Stimulated activated CD8-positive, alpha-beta memory T cell treated with anti-CD3 and anti-CD28 coated beads, Interleukin-15, amount 100 ng/mL, for 48 hours (primary cell): ENCODE measurements at places on chromosomes 3 and 15.

- DNase-seq = no peak
Observed at GRCh38 chr3:148079370-148079769, 618.3 kb upstream of the AGTR1 start.

DNA sequence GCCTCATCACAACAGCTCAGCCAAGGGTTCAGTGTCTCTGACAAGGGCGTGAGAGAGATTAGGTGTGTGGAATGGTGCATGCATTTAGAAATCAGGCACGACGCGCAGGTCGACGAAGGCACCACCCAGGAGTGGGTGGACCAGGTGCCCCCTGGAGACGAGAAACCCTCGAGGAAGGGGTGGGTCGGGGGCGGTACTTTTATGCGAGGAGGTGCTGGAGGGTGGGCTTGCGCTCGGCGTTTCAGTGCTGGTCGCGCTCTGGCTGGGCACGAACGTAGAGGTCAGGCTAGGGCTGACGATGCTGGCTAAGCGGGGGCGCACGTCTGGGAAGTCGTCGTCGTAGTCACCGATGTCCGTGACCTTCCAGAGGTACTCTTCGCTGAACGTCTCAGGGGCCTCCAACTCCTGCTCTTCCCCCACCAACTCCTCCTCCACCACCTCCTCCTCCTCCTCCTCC, 393 bp downstream of the ERICH6 start:
- no peak for DNase-seq

DNA sequence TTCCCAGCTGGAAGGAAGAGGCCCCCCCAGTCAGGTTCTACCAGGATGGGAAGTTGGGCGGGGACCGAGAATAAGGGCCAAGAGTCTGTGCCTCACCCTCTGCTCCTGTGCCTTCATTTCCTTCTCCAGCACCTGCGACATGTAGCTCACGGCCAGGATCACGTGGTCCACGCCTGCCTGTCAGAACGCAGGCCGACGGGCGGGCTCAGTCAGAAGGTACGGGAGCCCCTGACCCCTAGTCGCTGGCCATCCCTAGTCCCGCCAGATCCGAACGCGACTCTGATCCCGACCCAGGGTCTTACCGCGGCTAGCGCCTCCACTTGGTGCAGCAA, 489 bp downstream of the GMPPB start:
- peak; percentile 45 for DNase-seq

- DNase-seq = no peak
Observed at GRCh38 chr3:18237251-18238005, 187.7 kb downstream of the SATB1 start.

DNA sequence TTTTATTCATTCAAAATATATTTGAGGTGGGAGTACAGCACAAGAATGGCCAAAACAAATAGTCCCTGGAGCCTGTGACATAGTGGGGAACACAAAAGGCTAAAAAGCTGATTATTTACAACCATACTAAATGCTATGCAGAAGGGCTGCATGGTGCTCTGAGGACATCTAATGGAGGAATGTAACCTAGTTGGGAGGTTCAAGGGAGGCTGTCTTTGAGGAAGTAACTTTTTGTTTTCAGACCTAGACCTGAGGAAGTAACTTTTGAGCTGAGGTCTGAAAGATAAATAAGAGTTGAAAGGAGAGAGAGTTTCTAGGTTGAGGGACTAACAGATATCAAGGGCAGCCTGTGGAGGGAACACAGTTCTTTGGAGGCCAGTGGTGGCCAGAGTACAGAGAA, 34.8 kb upstream of the RASA2 start:
- no peak for DNase-seq

- no peak for DNase-seq
Observed at GRCh38 chr15:45169608-45170480, 17.9 kb downstream of the SHF start.

GRCh38 chr15:78177447-78177873, 28.3 kb downstream of the IDH3A start:
- peak; percentile 18 for DNase-seq

- DNase-seq = no peak
Observed at GRCh38 chr15:98835876-98836275, 171.7 kb downstream of the PGPEP1L start.

- DNase-seq = no peak
Observed at GRCh38 chr3:76698136-76698706, 341.7 kb upstream of the ROBO2 start.

- DNase-seq = no peak
Observed at GRCh38 chr3:72274493-72275330, 489.8 kb upstream of the PROK2 start.

- DNase-seq = no peak
Observed at GRCh38 chr15:37100966-37101215, 542 bp upstream of the MEIS2 start.

GRCh38 chr3:42013691-42014457, 52.0 kb upstream of the ULK4 start:
- DNase-seq = no peak

DNA sequence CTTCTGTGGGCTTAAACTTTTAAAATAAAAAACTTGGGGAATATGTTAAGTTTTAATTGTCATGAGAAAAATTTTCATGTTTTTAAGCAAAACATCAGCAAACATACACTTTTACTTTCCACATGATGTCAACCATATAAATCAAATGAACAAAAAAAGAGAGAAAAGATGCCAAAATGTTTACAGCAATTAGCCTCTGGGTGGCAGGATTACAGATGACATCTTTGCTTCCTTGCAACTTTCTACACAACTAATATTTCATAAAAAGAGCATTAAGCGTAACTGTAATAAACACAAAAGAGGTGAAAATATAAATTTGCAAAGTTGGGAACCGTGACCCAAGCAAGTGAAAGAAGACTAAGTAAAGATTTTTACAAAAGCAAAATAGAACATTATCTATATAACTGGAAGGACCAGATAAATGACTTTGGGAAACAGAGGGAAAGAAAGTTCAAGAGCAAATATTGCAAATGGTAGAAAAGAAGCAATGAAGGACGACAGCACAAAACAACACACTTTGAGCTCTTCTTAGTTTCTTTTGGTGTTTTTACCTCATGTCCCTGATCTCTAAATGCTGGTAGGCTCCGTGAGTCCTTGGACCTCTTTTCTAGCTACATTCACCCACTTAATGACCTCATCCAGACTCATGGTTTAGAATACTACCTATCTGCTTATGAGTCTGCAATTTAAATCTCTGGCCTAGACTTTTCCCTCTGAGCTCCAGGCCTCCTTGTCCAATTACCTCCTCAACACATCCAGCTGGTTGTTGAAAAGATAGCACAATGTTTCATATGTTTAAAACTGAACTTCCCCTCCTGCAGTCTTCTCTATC, 9.4 kb downstream of the TP53BP1 start:
- DNase-seq = no peak

- peak; percentile 72 for DNase-seq
Observed at GRCh38 chr3:133490468-133491351, 82.8 kb upstream of the CDV3 start.

DNA sequence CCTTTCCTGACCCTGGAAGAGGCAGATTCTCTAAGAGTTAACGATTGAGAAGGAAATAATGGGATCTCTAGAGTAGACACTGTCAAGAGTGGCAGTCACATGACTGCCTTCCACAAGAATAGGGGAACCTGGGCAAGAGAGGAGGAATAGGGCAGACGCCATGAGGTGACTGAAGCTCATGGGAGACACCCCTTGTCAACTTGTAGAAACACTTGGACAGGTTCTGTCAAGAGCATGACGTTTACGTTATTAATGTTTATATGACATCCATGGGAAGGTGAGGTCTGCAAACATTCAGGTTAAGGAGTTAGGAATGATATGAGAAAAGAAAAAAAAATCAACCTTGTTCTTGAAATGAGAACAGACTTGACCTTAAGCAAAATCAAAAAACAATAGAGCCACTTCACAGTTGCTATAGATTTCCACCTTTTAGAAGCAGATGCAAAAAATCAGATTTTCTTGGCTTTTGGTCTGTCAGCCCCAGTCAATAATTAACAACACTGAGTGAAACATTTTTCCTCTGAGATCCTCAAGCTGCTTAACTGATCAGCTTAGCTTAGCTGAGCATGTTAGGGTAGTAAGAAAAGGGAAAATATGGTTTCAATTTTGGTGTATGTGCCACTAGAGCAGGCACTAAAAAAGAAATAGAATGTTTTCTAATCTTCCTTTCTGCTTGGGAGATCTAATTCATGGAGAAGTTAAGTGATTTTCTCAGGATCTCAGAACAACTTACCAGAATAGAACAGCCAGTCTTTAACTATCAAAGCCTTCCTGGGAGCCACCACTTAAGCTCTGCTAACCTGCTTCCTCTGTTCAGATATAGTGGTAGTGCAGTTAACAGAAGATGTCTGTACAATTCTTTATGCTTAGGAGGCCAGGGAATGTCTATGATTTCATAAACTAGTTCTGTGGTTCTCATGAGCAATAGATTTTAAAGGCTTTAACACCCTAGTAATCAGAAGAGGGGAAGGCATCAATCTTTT, 116.9 kb downstream of the B3GALNT1 start:
- DNase-seq = no peak

DNA sequence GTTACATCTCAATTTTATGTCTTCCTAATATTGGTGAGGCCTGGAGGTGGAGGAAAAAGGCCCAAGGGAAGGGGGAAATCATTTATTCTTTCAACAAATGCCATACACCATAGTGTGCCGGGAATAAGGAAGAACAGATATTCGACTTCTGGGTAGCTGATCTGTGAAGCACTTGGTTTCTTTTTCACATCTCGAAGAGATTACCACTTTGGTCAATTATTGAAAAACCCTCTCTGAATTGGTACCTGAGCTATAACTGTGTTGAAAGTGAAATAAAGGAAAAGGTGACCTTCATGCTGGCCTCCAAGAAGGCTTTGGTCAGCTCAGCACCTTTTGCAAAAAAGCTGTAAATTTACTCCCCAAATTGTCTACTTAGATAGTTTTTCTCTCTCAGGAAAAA, 14.2 kb upstream of the MB21D2 start:
- no peak for DNase-seq

DNA sequence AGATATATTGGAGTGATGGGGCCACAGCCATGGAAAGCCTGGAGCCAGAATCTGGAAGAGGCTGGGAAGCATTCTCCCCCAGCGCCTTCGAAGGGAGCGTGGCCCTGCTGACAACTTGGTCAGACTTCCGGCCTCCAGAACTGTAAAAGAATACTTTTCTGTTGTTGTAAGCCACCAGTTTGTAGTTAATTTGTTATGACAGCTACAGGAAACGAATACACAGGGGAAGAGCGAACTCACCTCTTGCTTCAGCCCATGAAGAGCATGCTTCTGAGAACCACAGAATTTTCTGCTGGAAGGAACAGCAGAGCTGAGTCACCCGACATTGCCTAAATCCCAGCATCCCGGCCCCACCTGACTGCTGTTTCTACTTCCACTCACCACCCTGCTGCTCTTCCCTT, 501.7 kb downstream of the SHQ1 start:
- no peak for DNase-seq

- DNase-seq = no peak
Observed at GRCh38 chr3:9703240-9703639, 393 bp upstream of the CPNE9 start.

- no peak for DNase-seq
Observed at GRCh38 chr3:45647148-45647619, 42.0 kb upstream of the SACM1L start.

GRCh38 chr15:82677720-82678323, 30.7 kb upstream of the CPEB1 start:
- no peak for DNase-seq

- DNase-seq = no peak
Observed at GRCh38 chr3:69750549-69750948, 11.3 kb downstream of the MITF start.

DNA sequence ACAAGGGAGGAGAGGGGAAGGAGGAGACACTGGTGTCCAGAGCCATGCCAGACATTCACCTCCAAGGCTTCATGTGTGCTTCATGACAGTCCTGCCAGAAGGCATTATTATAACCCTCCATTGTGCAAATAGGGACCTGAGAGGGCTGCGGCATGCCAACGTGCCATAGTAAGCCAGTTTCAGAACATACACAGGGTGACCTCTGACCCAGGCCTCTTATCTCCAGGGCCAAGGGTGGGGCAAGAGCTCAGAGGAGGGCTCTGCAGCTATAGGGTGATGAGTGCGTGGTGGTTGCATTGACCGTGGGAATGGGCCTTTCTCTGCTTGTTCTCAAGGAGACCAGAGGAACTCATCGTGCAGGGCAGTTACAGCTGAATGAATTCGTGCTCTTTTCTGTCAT, 9.7 kb upstream of the ACSBG1 start:
- DNase-seq = no peak

DNA sequence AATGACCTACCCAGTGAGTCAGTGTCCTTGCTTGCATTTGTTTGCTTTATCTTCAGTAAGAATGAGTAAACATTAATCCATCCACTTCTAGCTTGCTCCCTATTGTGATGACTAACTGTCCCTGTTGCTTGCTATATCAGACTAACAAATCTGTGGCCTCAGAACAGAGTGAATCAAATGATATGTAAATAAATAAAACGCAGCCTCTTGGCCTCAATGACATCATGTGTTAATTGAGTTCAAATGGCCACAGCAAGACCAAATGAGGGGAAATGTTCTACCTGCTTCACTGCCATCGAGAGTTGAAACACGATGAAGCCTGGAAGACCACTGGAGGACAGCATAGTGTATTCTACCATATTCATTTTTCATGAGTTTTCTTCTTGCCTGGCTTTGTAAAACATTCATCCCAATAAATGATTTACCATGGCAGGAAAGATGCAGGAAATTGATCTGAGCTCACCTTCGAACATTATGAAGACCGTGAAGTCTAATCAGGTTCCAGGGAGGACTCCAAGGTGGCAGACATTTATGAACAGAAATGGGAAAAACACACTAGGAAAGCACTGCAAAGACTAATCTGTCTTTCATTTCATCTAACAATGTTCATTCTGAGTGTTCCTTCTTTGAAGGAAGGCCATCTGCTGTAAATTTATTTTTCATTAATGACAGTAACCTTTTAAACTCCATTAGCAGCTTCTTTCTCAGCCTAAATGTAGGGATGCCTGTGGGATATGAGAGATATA, 1144.5 kb downstream of the TUSC7 start:
- no peak for DNase-seq

DNA sequence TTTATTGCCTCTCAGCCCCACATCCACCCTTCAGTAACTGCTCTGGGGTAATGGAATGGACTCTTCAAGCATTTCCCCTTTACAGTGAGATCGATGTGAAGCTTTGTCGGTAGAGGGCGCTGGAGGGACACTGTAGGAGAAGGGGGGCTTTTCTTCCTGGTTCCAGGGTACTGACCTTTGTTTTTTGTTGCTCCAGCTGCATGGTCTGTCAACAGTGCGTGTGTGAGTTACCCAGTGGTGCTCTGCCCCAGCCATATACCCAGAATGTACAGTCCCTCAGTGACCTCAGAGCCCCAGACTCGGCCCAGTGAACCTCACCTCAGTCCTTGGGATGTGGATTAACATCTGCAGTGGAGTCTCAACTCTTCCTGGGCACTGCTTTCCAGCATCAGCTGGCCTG, 180.3 kb upstream of the TSC22D2 start:
- peak; percentile 4 for DNase-seq
